ENCODE measurements at places on chromosomes 7 and 10.

DNA sequence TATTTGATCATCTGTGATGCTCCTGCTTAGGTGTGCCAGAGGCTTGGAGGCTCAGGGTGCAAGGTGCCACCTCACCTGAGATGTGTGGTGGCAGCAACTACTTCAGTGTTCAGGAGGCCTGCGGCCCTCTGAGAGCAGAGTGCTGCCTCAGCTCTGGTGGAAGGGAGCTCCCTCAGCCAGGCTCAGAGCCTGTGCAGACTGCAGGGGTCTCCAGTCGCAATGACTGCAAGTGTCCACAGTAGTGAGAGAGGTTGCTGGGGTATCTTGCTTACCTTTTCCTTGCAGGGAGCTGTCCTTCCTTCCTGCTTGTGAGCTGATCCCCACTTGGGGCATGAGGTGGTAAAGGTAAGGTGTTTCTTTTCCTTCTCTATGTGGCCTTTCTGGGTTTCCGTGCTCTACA, 131.0 kb upstream of the GAD2 start:
- no peak for DNase-seq

GRCh38 chr10:15427843-15428414, 56.8 kb upstream of the FAM171A1 start:
- DNase-seq, result peak; percentile 36

- DNase-seq, result no peak
Measured at GRCh38 chr10:132880128-132880981, 62.0 kb downstream of the CFAP46 start.

- DNase-seq, result no peak
Measured at GRCh38 chr7:112049555-112050249, 156.5 kb downstream of the DOCK4 start.

- no peak for DNase-seq
Measured at GRCh38 chr7:108875139-108875538, 305.5 kb downstream of the DNAJB9 start.

DNA sequence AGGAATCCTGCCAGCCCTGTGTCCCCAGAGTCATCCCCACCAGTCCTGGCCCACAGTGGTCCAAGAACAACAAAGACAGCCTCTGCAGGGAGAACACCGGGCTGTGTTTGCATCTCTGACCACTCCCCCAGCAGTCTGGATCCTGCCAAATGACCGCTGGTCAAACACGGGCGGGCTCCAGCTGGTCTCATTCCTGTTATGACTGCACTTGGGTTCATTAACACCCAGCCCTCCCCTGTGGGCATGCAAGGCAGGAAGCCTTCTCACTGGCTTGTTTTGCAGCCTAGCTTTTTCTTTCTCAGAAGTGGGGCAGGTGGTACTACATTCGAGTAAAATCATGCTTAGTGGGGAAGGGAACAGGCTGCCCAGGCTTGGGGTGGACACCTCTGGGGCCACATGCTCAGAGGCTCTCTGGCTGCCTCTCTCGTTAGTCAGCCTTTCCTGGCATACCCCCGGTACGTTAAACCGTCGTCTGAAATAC, 190.0 kb downstream of the PLXNA4 start:
- DNase-seq, result no peak
